ENCODE measurements at places on chromosomes 6 and 20.

- no peak for DNase-seq
Observed at GRCh38 chr20:45518282-45518681, 2.9 kb upstream of the SPINT3 start.

- DNase-seq: no peak
Observed at GRCh38 chr6:45854149-45854742, 161.4 kb downstream of the CLIC5 start.

GRCh38 chr6:130202782-130203181 lies 20.0 kb downstream of the SAMD3 start:
- DNase-seq: no peak

GRCh38 chr20:47360297-47361056 lies 4.0 kb upstream of the ZMYND8 start:
- DNase-seq: peak; percentile 38
